Stimulated activated CD4-positive, alpha-beta T cell treated with anti-CD3 and anti-CD28 coated beads, Interleukin-1b, Interleukin-23, amount 100 ng/mL, for 48 hours (primary cell): ENCODE measurements at places on chromosomes 13 and 19.

DNA sequence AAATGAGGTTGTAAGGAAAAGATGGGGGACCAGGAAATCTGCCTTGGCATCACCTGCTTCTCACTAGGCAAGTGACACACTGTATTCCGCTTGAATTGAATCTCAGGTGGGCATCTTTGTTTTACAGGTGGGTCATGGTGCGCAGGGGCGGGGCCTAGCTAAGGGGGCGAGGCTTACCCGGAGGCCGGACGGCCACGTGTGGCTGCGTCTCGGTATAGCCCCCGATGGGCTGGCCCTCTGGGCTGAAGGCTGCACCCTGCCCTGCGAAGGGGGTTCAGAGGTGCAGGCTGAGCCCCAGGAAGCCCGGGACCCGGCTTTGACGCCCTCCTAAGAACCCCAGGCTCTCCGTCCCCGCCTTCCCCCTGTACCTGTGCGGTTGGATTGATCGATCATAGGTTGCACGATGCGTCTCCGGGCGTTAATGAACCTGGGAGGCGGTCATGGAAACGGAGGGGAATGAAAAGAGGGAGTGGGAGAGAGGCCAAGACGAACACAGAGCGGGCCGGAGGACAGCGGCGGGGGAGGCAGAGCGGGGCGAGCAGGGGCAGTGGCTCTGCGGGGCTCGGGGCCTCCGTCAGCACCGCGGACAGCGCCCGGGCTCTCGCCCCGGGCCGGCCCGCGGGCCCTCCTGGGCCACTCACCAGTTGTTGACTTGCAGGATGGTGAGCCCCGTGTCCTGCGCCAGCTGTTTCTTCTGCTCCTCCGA, 12.5 kb downstream of the MEIS3 start:
- DNase-seq = no peak

GRCh38 chr19:50362656-50363424, 2.6 kb downstream of the NAPSA start:
- peak; percentile 74 for DNase-seq

- DNase-seq = no peak
Observed at GRCh38 chr13:96243376-96243775, 153.5 kb downstream of the HS6ST3 start.

- no peak for DNase-seq
Observed at GRCh38 chr19:33690378-33691029, 68.8 kb downstream of the CHST8 start.
